ENCODE measurements at places on chromosomes 7 and 10. TPM values are rescaled to one million over a fixed set of nuclear protein-coding genes. Genes with fewer than 3 reads are reported as not detected.

- peak overlapping the region; percentile 34 for H3K27ac ChIP-seq
- peaks cover 37% of the 10 kb centered on the region for H3K36me3 ChIP-seq
- DNase-seq: no peak
Measured at GRCh38 chr10:124619195-124619594, 125.0 kb downstream of the FAM53B start.

DNA sequence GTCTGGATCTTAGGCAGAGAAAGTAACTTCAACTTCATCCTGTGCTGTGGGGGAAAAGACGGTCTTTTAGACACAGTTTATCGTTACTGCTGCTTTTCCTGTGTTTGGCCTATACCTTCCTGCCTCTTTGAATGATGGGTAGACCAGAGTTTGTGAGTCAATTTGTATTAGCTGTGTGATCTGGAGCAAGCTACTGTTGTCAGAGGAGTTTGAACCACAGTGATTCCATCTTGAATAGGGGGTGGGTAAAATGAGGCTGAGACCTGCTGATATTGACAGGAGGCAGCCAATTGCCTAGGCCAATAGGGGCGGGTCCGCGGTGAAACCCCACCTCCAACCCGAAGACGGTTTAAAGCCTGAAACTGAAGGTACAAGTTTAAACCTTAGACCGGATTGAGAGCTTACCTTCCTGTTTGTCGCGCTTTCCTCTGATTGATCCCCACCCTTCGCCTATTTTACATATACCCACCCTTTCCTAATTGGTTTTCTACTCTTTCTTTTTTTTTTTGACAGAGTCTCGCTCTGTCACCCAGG is 35.8 kb upstream of the EIF4H start:
- no peaks in the 10 kb centered on the region for H3K4me1 ChIP-seq
- no peaks in the 10 kb centered on the region for H3K27me3 ChIP-seq
- no peak overlapping the region for H3K27ac ChIP-seq
- H3K36me3 ChIP-seq: no peaks in the 10 kb centered on the region

GRCh38 chr7:71870812-71871211 is 541.3 kb downstream of the CALN1 start:
- H3K4me3 ChIP-seq: no peak overlapping the region
- H3K27me3 ChIP-seq: no peaks in the 10 kb centered on the region
- H3K27ac ChIP-seq: no peak overlapping the region
- no peak for DNase-seq
- no peaks in the 10 kb centered on the region for H3K4me1 ChIP-seq

GRCh38 chr10:3365630-3366029 is 193.0 kb upstream of the PITRM1 start:
- no peaks in the 10 kb centered on the region for H3K36me3 ChIP-seq
- DNase-seq: no peak
- no peaks in the 10 kb centered on the region for H3K4me1 ChIP-seq
- H3K27me3 ChIP-seq: no peaks in the 10 kb centered on the region
- no peak overlapping the region for H3K4me3 ChIP-seq

KLF14 gene
- total RNA-seq: not detected
